Globus pallidus (tissue), 1 donor: ENCODE measurements at places on chromosomes 3 and 15.

DNA sequence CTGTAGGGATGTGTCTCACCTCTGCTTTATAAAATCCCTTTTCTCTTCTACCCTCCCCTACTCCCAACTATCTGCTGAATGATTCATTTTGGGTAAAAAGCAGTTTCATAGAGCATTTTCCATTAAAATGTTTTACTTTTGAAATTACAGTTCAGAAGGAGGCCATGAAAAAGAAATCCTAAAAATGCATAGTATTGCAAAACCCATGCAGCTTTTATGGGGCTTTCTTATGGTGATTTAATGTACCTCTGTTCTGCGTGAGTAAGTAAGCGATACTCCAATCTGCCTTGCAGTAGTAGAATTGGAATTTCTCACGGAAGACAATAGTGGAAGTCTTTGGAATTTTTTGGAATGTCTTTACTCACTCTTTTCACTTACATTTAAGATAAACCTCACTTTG, 111.9 kb downstream of the ARPP21 start:
- no peak for DNase-seq

DNA sequence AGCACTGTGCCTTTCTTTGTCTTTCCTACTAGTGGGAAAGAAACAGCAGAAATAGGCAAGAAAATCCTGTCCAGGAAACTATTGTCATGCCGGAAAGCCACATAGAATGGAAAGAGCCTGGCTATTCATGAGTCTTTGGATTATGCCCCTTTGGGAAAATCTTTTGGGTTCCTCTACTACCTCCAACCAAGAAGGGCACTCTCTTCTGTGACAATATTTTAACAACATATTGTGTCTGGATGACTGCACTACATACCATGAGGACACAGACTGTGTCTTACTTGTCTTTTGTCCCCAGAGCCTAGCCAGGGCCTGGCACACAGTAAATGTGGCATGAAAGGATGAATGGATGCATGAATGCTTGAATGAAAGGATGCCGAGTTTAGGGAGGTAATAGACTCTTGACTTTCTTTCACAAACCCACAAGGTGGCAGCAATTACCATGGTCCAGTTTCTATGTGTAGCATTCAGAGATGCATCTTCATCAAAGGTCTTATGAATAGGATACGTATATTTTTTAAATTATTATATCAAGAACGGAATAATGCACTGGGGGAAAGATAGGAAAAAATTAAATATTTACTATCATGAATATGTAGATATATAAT, 30.3 kb downstream of the ARL14 start:
- DNase-seq = peak; percentile 62

GRCh38 chr3:97230486-97230885, 416.1 kb downstream of the EPHA6 start:
- no peak for DNase-seq

- DNase-seq = no peak
Observed at GRCh38 chr3:86410587-86410986, 580.4 kb downstream of the VGLL3 start.

DNA sequence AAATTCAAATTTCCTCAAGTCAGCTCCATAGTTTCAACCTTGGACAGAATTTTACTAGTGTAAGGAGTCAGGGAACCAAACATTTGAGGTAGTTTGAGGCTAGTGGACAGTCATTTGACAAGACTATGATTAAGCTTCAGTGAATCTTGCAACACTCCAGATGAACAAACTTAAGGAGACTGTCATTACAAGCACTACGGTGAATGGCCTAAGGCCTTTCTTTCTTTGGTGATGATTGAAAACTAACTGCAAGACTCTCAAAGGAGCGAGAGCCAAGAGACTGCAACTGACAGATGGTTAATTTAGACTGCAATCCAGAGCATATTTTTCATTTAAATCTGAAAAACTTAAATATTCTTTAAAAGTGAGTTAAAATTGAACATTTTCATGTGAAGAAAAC, 272.3 kb upstream of the NECTIN3 start:
- DNase-seq = no peak

DNA sequence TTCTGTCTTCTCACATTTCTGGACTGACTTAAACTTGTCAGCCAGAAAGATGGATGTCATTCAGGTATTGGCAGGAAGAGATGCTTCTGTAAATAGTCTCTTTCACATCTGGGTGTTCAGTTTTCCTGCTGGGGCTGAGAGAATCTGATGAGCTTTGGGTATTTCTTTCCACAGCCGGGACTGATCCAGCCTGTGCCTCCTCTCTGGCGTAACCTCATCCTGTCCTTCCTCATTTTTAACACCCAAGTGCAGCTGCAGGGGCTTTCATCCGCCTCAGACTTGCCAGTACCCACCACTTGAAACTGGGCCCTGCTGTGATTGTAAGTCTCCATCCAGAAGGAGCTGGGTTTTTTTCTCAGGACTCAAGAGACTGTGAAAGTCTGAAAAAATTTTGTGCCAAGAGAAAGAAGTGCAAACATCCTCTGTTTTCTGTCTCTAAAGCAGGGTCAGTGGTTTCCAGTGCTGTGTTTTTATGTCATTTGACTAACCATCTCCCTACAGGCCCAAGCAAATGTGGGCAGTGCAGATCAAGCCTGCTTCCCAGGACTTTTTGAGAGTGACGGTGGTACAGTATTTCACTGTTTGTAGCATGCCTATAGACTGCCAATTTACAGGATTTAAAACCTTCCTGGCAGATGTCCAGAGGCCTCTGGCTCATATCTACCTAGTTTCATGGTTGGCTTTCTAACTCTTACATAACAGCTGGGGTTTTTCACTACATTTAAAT, 342.7 kb downstream of the PTPRG start:
- DNase-seq = peak; percentile 46

DNA sequence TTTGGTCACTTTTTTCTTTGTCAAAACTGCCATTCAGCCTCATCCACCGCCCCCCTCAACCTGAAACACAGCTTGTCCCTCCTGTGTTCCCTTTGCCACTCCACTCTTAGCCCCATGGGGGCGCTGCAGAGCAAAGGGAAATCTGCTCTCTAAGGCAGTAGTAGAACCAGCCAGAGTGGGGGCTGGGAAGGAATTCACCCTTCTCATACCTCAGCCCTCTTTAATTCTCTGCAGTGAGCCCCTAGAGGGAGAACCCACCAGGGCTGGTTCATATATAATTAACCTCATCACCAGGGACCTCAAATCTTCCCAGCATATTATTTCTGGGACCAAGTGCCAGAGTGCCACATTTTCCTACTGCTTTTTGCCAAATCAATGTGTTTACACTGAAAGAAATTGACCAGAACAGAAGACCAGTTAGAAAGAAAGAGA, 2.8 kb upstream of the BCL6 start:
- DNase-seq = peak; percentile 90

DNA sequence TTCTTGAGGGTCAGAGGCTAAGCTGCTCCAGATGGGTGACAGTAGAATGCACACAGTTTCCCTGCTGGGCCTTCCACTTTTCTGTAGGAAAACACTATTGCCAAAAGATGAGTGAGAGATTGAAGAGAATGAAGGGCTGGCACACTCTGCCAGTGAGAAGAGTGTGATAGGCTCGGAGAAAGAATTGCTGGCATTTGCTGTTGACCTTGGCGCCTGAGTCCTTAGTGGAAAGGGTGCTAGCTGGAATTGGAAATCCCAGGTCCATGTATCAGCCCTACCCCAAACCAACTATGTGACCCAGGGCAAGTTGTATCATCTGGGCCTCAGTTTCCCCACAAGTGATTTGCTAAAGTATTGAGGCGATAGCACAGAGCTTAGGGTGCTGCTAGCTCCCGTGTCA, 60.1 kb upstream of the DCLK3 start:
- no peak for DNase-seq

GRCh38 chr3:105367406-105368213, 901 bp downstream of the ALCAM start:
- peak; percentile 87 for DNase-seq

GRCh38 chr15:42141795-42142667, 14.4 kb downstream of the PLA2G4F start:
- no peak for DNase-seq

GRCh38 chr3:37544869-37545352, 316.8 kb upstream of the CTDSPL start:
- no peak for DNase-seq

- no peak for DNase-seq
Observed at GRCh38 chr3:24196526-24196925, 251.4 kb downstream of the NR1D2 start.

GRCh38 chr3:12489832-12490231, 5.6 kb downstream of the TSEN2 start:
- no peak for DNase-seq

GRCh38 chr15:79529157-79529785, 97.1 kb downstream of the MINAR1 start:
- no peak for DNase-seq

DNA sequence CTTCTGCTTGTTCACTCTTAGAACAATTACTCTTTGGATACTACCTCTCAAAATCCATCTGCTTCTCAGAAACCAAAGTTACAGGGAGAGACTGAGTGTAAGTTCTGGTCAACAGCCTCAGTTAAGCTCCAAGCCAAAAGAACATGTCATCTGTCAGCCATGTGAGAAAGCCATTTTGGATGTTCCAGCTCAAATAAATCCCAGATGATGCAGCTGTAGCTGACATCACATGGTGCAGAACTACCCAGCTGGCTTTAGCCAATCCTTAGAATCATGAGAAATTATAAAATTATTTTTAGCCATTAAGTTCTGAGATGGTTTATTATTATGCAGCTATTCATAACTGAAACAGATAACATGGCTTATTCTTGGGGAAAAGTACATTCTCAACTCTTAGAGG, 696.0 kb downstream of the ZNF385D start:
- DNase-seq = no peak

- DNase-seq = no peak
Observed at GRCh38 chr15:66276546-66276945, 16.8 kb upstream of the DIS3L start.

DNA sequence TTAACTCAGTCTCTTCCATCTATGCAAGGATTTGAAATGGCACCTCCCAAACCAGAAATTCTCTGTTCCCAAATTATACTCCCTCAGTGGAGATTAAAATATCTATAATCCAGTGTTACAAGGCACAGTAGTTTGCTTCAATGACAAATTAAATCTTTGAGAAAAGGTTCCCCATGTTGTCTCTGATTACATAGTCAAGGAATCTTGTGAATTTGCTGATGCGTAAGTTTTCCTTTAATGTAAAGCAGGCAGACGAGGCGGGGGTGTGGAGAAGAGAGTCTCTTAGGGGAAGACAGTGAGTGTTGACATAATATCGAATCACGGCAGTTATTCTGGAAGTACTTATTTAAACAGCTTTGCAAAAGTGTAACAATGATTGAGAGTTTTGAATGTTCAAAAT, 236.4 kb upstream of the RARB start:
- DNase-seq = no peak

DNA sequence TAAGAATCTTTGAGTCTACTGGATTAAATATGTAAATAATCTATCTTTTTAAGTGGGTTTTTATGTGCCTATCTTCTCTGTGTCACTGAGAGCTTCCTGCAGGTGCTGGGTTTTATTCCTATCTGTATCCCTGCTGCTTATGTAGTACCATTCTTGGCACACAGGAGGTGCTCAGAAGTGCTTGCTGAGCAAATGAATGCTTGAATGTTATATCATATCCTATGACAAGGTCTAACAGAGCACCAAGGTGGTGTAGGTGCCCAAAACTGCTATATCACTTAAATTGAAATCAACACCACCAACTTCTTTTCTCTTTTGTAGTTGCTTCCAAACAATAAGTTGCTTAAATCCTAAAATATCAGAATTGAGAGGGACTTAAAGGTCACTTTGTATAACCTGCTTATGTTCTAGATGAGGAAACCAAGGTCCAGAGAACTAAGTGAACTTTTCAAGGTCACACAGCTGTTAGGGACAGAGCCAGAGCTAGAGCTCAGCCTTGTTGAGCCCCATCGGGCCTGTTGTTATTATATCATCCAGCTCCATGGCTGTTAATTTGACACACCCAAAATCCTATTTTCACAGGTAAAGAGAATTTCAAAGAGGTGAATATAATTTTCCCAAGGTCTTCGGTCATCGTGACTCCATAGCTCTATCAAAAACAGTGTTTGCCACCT, 46.0 kb downstream of the CCNL1 start:
- DNase-seq = no peak

DNA sequence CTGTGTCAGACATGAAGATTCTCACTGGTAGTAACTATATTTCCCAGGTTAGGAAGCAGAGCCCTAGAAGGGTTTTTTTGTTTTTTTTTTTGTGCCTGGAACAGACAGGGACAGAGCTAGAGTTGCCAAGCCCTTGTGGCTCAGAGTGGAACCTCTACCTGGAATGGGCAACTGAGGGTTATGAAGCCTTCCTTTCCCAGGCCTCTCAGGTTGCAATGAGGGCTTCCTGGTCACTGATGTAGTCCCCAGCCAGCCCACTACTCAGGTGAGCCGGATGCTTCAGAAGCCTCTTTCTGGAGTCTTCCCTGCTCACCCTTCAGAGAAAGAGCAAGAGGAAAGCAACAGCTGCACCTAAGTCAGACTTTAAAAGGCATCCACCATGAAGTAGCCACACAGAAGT, 48.8 kb upstream of the MANF start:
- no peak for DNase-seq

DNA sequence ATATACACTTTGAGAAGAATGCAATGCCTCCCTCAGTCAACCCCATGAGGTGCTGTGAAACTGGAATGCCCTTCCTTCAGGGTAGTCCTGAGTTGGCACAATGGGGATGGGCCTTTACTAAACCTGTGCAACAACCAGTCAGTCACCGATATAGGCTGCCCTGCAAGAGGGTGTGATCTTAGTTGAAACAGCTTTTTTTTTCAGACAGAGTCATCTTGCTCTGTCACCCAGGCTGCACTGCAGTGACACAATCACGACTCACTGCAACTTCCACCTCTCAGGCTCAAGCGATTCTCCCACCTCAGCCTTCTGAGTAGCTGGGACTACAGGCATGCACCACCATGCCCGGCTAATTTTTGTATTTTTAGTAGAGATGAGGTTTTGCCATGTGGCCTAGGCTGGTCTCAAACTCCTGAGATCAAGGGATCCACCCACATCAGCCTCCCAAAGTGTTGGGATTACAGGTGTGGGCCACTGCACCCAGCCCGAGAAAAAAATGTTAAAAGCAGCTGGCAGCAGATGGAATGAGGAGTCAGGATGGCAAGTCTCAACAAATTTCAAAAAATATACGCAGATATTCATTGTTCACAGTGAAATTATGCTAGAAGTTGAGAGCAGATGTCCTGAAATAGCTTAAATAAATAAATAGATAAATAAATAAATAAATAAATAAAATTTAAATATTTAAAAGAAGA, 31.8 kb downstream of the MYO5A start:
- no peak for DNase-seq

- DNase-seq = no peak
Observed at GRCh38 chr3:46984591-46985459, 5.4 kb downstream of the NBEAL2 start.

DNA sequence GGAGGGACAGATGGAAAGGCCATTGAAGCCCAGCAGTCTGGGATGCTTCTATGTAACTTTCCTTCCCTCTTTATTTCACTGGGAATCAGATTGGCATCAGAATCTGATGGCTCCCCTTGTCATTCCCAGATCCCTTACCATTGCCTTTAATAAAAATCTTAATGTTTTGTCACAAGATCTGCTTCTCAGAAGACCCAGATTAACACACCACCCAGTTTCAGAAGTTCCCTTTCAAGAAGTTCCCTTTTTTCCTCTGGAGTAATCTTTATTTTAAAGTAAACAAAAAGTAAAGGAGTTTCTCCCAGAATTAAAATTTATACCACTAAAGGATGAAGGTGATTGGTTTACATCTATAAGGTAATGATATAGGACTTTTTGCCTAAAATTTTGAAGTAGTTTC, 76.4 kb downstream of the UBR1 start:
- DNase-seq = no peak
